ENCODE measurements at places on chromosomes 16 and 17.
A peak's percentile ranks its signal among the peaks of the same experiment; 100 is the strongest.

GRCh38 chr16:70540994-70541393 lies 17.4 kb downstream of the SF3B3 start:
- DNase-seq = no peak

DNA sequence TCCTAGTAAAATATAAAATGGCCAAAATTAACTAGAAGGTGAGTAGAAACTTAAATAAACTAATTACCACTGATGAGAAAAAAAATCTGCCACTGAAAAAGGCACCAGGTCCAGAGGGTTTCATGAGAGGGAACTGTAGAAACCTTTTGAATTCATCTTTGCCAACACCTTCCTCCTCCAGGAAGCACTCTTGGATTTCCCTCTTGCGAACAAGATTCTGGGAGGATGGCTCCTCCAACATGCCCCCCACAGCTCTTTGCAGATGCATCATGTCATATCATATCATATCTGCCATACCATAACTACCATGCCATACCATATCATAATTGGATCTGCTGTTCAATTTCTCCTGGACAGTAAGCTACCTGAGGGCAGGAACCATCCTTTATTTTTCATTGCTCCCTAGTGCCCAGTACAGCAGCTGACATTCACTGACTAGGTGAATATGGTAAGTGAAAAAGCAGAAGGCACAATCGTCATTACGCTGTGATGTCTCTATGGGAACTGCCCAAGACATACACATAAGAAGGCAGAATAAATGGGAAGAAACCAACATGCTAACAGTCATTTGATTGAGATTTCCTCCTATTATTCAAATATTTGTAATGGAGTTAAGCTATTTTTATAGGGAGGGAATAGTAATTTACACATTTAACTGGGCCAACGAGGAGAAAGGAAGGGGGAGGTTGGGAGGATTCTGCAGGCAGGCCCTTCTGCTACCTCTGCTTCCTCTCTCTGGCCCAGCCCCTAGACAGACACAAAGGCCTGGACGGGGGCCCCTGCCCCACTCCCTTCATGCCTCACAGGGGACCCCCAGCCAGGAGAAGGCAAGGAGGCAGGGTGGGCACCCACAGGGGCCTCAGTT lies 110.1 kb upstream of the SMURF2 start:
- DNase-seq = no peak

- peak; percentile 60 for DNase-seq
Observed at GRCh38 chr17:64148699-64149098, 18.8 kb upstream of the ERN1 start.

- no peak for DNase-seq
Observed at GRCh38 chr16:30397056-30397455, 1.8 kb downstream of the ZNF48 start.

GRCh38 chr16:629185-629832 lies 1.5 kb upstream of the WFIKKN1 start:
- DNase-seq = peak; percentile 43

DNA sequence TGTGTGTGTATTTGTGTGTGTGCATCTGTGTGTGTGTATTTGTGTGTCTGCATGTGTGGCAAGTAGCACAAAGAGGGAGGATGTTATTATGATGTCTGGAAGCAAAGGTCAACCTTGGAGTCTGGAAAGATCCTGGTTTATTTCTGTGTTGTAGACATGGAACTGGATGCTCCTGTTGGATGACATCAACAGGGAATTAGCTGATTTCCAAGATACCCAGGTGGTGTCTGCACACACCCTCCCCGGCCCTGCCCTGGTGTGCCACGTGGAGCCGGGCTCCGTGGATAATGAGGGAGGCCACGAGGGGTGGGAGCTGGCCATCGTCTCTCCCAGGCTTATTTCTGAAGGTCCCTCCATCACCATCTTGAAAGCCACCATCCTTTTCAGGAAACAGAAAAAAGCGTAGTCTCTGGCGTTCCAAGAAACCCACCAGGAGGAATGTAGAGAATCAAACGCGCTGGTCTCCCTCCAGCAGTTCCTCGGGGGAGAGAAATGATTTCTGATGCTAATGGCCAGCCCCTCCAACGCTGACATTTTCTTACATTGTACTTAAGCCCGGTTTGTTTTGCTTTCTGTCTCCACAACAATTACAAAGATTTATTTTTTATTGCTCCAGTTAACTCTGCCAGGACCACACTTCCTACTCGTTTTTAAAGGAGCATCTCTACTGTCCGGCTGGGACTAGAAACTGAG lies 93.3 kb downstream of the FOXL1 start:
- DNase-seq = no peak

DNA sequence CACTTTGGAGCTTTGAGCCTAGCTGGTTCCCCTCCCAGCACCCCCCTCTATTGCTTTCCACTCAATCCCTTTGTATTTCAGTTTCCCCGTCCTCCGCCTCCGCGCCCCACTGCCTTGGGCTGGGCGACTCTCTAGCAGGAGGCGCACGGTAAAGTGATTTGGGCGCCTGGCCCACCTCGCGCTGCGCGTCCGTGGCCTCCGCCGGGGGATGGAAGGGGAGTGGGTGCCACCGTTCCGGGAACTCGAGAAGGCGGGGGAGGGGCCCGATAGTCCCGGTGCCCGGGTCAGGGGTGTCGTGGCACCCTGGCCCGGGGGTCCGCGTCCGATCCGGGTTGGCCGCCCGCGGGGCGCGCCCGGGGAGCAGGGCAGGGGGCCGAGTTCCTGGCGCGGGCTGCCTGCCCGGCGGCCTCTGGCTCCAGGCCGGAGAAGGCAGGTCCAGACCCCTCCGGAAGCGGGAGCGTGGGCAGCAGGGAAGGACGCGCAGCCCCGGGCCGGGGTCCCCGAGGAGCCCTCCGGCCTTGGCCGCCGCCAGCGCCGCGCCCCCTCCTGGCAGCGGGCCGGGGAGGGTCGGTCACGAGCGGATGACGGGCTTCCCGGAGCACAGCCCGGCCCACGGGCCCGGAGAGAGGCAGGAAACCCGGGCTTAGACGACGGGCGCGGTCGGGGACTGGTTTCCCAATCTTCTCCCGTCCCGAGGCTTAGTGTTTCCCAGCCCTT lies 15.8 kb downstream of the MEOX1 start:
- peak; percentile 73 for DNase-seq

DNA sequence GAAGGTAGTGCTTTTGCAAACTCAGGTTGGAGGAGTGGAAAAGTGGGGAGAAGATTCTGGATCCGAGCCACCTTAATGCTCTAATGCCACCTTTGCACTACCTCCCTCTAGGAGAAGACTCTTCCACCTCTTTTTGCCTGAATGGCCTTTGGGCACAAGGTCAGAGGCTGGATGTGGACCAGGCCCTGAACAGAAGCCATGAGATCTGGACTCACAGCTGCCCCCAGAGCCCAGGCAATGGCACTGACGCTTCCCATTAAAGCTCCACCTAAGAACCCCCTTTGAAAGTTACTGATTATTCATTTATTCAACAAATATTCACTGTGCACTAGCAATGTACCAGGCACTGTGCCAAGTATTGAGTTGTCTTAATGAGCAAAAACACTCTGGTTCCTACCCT lies 3.2 kb downstream of the SHBG start:
- DNase-seq = no peak

DNA sequence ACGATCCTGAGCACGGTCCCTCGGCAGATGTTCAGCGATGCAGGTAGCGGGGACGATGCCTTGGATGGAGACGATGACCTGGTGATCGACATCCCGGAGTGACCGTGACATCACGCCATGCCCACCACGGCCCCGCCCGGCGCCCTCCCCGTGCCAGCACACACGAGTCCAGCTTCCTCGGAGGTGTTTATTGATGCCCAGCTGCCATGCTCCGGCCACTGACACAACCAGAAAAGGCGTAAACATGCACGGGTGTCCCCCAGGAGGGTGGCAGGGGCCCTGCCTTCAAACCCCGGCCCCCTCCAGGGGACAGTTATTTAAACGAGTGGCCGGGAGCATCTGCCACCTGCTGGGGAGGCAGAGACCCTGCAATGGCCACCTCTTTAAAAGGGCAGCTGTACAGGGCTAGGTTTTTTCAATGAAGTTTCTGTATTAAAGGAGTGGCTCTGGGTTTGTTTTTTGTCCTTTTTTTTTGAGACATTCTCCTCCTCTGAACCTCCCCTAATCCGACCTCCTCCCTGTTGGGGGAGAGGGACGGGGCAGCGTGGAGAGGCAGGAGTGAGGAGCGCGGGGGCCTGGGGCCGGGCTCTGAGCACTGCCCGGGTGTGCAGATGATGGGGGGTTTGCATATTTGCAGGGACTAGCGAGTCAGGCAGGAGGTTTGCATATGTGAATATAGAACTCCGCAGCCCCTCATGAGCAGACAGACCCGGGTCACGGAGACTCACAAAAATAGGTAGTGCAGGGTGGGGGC lies 5.3 kb downstream of the DOC2A start:
- peak; percentile 82 for DNase-seq

- DNase-seq = no peak
Observed at GRCh38 chr16:57821149-57821971, 19.1 kb upstream of the KIFC3 start.

DNA sequence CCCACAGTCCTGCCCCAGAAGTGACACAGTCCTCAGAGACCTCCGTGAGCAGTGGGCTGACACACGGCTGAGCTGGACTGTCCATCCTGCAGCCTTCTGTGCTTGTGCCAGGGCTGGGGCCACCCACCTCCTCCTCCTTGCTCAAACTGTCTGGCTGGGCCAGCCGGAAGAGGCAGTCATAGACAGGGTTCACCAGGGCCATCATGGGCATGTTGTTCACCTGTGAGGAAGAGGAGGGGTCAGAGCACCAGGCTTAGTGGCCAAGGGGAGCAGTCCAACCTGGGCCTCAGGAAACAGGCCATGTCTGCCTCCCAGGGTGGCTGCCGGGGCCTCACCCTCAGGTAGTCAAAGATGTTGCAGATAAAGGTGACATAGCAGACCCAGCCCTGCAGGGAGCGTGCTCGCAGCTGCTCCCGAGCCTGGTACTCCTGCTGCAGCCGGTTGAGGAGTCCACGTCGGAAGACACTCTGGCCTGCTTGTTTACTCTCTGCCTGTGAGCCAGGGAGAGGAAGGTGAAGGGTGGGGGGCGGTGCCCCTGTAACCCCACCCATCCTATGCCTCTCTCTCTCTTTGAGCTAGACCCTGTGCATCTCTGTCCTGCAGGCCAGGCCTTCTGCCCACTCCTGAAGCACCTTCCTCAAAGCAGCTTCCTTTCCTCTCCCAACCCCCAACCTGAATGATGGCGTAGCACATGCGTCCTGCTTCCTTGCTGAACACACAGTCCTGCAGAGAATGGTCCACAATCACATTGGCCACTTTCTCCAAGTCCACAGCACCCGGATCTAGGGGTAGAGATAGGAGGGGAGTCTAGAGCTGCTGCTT lies 3.4 kb downstream of the MIF4GD start:
- no peak for DNase-seq

DNA sequence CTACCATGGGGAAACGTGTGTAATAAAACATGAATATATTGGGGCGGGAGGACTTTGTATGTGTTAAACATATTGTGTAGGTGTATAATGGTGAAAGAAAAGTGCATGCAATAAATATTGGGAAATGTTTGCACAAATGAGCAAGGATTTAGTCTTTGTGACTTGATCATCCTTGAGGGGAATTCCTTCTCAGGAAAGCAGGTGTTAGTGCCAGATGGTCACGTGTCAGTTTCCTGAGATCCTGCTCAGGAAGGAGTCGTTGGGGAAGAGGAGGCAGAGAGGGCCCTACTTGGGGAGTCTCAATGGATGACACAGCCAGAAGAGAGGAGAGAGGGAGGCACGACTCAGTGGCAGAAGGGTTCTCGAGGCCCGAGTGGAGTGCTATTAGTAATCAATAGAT lies 53.2 kb downstream of the MSI2 start:
- DNase-seq = no peak

GRCh38 chr16:85979605-85980004 lies 80.6 kb downstream of the IRF8 start:
- no peak for DNase-seq

GRCh38 chr16:11520442-11520841 lies 66.3 kb downstream of the LITAF start:
- no peak for DNase-seq

DNA sequence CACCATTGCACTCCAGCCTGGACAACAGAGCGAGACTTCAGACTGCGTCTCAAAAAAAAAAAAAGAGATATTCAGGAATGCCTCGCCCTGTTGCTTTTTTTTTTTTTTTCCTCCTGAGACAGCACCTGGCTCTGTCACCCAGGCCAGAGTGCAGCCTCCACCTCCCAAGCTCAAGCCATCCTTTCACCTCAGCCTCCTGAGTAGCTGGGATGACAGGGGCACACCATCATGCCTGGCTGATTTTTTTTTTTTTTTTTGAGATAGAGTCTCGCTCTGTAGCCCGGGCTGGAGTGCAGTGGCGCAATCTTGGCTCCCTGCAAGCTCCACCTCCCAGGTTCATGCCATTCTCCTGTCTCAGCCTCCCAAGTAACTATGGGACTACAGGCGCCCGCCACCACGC lies 8.0 kb downstream of the PHAF1 start:
- no peak for DNase-seq

DNA sequence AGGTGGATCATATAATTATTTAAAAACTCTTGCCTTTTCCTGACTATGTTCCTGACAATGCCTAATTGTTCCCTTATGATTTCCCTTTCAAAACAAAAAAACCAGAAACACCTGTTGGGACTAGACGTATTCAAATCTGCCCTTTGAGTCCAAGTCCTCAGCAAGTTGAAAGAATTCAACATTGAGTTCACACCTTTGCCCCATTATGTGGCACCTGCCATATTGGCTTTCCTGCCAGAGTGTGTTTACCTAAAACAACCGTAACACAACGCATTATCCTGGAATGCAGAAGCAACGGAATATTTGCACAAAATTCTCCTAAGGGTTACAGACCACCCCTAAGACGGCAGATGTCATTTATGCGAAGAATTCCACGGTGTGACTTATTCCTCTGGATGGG lies 105.9 kb downstream of the ZFHX3 start:
- DNase-seq = no peak

DNA sequence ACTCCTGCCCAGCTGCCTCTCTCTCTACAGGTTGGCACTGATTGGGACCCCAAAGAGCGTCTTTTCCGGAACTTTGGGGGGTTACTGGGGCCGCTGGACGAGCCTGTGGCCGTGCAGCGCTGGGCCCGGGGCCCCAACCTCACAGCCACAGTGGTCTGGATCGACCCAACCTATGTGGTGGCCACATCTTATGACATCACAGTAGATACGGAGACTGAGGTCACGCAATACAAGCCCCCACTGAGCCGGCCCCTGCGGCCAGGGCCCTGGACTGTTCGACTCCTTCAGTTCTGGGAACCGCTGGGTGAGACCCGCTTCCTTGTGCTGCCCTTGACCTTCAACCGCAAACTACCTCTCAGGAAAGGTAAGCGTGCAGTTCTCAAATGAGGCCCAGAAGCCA lies 12.3 kb downstream of the XYLT2 start:
- no peak for DNase-seq

DNA sequence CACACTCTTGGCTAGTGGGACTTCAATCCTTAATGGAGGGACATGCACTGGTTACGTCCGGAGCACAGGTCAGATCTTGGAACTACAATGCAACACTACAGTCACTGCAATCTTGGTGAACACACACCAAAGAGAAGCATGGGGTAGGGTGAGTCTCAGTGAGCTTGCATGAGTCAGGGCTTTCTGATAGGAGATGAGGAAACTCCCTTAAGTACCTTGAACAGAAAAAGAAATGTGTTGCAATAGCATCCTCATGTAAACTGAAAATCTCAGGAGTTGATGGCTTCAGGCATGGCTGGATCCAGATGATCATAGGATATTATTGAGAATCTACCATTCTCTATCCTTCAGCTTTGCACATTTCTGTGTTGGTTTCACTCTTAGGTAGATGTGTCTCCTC lies 54.1 kb downstream of the CES1 start:
- no peak for DNase-seq

- no peak for DNase-seq
Observed at GRCh38 chr16:16067127-16067526, 117.7 kb downstream of the ABCC1 start.

GRCh38 chr16:181565-182021 lies 1.3 kb downstream of the HBQ1 start:
- DNase-seq = peak; percentile 92

GRCh38 chr17:3907483-3908216 lies 8.6 kb downstream of the P2RX1 start:
- no peak for DNase-seq
